ENCODE measurements at places on chromosomes 7 and 10. TPM values are rescaled to one million over a fixed set of nuclear protein-coding genes. Genes with fewer than 3 reads are reported as not detected.

DNA sequence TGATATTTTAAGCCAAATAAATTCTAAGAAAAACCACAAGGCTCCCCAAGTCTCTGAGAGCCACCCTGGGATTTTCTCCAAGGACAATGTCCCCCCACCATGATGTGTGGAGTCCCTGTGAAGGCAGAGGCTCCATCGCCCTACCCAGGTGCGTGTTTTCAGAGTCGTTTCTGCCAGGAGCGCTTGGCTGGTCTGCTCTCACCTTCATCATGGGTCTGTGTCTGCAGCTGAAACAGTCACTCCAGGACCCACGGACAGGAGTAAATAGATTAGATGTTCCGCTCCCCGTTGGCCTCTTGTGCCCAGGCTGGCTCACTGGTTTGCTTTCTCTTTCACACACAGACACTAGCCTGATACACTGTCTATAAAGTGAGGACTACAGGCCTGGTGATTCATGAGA is 217.5 kb downstream of the SFMBT2 start:
- no peaks in the 10 kb centered on the region for H3K36me3 ChIP-seq
- H3K4me3 ChIP-seq, result no peak overlapping the region
- no peak overlapping the region for H3K27ac ChIP-seq
- H3K4me1 ChIP-seq, result no peaks in the 10 kb centered on the region
- DNase-seq, result no peak
- no peaks in the 10 kb centered on the region for H3K27me3 ChIP-seq

DNA sequence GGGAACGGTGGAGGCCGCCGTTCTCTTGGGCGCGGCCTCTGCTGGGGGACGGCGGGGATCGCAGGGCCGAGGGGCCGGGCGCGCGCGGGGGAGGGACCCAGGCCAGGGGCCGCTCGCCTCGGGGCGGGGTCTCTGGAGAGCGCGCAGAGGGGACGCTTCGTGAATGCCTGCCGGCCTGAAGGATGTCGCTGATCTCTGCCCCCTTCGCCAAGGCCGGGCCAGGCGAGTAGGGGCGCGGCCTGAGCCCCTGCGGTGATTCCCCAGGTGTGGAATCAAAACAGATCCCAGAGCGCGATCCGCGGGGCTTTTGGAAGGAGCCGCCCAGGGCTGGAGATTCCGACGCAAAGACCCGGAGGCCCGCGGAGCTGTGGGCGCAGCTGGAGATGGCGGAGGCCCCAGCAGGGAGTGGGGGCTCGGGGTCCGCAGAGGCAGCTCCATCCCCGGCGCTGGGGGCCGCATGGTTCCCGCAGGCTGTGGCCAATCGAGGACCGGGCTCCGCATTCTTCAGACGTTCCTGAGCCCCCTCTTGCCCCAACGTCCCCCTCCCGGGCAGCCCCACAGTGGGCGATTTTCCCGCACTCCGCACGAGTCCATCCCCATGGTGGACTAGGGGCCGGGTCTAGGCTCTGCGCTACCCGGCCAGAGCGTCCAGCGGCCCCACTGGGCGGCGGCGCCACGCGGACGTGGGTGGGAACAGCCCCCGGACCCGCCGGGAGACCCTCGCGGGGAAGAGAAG is 166.0 kb downstream of the ACTR3B start:
- no peaks in the 10 kb centered on the region for H3K36me3 ChIP-seq
- H3K4me3 ChIP-seq, result no peak overlapping the region
- H3K27ac ChIP-seq, result no peak overlapping the region
- no peaks in the 10 kb centered on the region for H3K27me3 ChIP-seq
- no peak for DNase-seq

GRCh38 chr10:90985321-90985933 is 64.5 kb upstream of the ANKRD1 start:
- H3K27ac ChIP-seq, result no peak overlapping the region
- no peak for DNase-seq
- H3K27me3 ChIP-seq, result no peaks in the 10 kb centered on the region
- H3K4me1 ChIP-seq, result no peaks in the 10 kb centered on the region
- no peaks in the 10 kb centered on the region for H3K36me3 ChIP-seq

Gene NXPH1
- not detected for total RNA-seq

Gene SORBS1
- total RNA-seq, result 1,478 TPM

Gene WEE2
- total RNA-seq, result not detected

Gene NUPR2
- 1.1 TPM for total RNA-seq

Gene CPN1
- not detected for total RNA-seq

Data from aorta (tissue), 5 donors.